ENCODE measurements at places on chromosomes 13 and 19.

GRCh38 chr19:55066107-55066709 is 3.3 kb upstream of the RDH13 start:
- no peak for DNase-seq

- no peak for DNase-seq
Observed at GRCh38 chr13:19345158-19345557, 163.5 kb upstream of the TUBA3C start.

DNA sequence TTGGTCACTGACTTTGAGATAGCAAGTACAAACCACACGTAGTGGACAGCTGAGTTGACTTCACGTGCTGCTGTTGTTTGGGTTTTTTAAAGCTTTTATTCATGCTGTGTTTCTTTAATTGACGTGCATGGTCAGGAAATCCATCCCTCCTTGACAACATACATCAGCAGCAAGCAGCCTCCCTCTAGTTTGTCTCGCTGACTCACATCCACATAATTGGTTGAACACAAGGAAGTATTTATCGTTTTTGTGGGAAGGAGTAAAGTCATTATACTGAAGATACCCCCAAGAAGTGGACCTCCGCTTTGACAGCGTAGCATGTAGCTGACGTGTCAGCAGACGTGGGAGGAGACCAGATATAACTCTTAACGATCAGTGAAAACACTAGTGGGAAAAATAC is 355.8 kb downstream of the MYO16 start:
- no peak for DNase-seq

DNA sequence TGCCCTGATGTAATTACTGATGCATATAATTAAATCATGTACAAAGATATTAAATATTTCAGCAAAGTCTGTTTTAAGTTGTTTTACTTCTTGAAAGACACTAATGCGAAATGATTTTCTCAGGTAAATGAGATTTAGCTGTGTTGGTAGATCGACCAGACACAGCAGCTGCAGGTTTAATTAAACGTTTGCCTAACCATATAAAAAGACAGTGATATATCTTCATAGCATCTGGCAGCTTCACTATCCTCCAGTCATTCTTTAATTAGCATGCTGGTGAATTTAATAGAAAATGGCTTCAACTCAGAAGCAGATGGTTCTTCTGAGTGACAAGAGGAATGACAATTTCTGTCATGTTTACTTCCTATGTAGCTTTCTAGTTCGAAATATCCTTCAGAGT is 69.3 kb downstream of the NHLRC3 start:
- peak; percentile 54 for DNase-seq

DNA sequence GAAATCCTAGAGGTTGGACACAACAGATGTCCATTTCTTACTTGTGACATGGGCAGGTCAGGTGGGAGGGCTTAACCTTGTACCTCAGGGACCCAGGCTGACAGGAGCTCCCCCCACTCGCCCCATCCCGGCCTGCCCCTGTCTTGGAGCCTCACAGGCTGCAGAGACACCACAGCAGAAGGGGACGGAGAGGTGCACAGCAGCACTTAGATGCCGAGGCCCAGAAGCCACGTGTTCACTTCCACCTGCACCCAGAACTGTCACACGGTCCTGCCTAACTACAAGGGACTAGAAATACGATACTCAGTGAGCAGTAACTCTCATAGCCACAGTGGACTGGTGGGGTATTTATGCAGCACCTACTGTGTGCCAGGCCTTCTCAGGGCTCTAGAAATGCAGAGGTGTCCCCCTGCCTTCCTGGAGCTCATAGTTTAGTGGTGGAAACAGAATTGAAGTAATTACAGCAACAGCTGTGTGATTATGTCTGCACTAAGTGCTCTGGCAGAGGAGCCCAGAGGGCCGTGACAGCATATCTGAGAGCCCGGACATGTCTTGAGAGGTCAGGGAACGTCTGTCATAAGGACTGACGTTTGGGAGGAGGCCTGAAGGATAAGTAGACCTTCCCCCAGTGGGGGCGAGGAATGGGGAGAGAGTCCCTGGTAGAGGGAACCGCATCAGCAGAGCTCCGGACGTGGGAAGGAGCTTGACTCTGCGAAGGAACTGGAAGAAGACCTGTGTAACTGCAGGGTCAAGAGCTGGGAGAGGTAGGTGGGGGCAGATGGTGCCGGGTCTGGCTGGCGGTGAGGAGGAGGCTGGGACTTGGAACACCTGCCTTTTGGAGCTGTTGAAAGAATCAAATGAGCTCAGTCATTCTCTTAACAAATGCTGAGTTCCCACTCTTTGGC is 130.0 kb downstream of the SIPA1L3 start:
- peak; percentile 14 for DNase-seq

DNA sequence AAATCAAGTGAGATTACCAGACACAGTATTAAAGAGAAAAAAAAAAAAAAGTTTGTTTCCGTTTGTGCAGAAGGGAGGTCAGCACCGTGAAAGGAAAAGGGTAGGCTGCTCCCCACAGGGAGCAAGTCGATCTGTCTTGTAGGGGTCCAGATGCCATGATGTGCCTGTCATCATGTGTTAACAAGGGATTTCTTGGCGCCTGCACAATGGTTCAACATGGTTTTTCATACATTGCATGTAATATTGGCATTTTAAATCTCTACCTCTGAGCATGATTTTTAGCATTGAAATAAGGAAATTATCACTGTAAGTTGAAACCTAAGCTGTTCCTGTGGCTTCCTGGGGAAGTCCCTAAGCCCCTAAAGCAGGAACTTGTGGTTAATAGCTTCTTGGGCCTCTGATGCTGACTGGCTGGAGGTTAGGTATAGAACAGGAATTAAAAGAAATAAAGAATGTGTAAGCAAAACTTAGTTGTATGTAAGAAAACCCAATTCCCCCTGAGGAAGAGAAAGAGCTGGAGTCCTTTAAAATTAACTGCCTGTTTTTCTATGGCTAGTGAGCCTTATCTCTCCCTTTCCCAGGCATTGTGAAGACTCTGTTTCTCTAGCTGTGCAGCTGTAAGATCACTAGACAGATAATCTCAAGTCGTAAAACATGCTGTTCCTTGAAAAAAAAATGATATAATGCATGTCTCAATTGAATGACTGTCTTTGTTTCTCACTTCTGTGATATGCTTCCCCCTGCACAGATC is 7.4 kb upstream of the FCGBP start:
- no peak for DNase-seq

DNA sequence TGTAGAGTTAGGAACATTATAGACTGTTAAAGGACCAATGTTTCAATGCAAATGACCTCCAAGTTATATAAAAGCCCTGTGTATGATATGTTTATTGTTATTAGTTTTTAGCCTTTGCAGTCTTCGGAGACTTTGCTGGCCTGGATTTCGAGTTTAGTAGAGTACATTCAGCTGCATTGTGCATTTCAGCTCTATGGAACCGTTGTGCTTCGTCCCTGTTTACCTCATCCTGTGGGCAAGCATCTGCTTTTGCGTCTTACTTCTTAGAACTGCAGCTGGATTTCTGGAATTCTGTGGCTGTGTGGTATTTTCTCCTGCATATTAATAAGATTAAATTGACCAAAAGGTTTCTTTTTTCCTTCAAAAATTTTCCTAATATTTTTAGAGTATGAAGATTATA is 138.6 kb downstream of the KCNRG start:
- DNase-seq, result no peak

GRCh38 chr13:98843482-98843877 is 91.0 kb upstream of the SLC15A1 start:
- DNase-seq, result peak; percentile 91

GRCh38 chr13:44648392-44649103 is 72.4 kb upstream of the TSC22D1 start:
- no peak for DNase-seq

GRCh38 chr13:101747039-101747438 is 294.6 kb downstream of the ITGBL1 start:
- DNase-seq, result no peak

DNA sequence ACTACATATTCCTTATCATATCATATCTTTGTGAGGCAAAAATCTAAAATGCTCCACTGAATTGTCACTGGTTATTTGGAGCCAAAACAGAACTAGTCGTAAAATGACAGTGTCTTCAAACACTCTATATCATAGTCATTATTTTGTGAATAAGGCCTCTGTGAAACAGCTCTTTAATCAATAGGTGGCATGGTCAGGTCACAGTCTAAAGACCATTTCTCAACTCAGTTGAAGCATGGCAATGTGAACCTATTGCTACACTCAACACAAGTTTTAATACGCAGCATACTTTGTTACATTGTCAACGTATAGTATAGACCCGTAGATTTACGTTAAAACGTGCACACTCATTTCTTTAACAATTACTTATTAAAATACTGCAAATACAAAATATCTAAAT is 131.3 kb upstream of the PCDH20 start:
- no peak for DNase-seq

DNA sequence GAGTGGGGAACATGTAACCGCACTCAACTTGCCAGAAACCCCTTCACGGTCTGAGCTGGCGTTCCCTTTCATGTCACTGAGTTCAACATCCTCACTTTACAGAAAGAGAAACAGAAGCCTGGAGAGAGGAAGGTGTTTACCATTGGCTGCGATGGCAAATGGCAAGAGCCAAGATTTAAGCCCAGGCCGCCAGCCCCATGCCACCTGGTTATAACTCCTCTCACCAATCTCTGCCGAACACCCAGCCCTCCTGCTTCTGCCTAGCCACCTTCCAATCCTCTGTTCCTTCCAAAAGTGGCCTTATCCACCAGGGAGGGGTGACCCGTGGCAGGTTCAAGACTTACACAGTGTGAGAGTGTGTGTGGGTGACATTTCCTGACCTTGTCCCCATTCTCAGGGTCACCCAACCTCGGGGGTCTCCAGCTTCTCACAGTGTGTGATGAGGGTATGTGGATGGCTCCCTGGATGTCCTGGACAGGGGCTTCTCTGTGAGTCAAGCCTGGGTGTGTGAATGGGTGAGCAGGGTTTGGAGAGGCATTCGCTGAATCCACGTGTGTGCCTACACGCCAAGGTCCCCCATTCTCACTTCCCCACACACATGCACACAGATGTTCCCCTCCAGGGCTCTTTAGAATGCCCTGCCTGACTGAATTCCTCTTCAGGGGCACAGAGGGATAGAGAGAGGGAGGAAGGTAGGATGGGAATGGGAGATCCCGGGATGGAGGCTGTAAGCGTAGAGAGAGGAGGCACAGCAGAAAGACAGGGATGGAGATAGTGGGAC is 1.2 kb downstream of the CADM4 start:
- no peak for DNase-seq

- no peak for DNase-seq
Observed at GRCh38 chr19:6887316-6887715, at the start of gene ADGRE1. TSS of gene ADGRE1 (plus strand) at chr19:6887579. CDS start at chr19:6887609, 30 bp downstream.

DNA sequence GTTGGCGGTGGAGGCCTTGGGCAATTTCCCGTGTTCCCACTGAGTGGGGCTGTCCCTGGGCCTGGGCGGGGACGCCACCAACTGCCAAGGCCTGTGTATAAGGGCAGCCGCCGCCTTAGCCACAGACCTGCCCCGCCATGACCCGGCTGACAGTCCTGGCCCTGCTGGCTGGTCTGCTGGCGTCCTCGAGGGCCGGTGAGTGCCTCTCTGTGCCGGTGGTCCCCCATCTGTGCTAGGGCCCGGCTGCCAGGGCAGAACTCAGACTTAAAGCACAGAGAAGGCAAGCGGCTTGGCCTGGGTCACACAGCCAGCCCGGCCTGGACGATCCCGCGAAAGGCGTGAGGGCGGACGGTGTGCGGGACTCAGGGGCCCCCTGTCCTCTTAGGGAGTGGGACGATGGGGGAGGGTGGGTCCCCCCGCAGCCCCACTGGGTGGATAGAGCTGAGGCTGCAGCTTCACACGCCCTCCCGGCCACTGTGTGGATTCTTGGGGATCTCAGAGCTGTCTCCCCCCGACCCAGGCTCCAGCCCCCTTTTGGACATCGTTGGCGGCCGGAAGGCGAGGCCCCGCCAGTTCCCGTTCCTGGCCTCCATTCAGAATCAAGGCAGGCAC is at the start of gene AZU1:
TSS of gene AZU1 (plus strand) at position 128 of the 612 bp plus-strand sequence. CDS start at position 138, 10 bp downstream.
- DNase-seq, result no peak

DNA sequence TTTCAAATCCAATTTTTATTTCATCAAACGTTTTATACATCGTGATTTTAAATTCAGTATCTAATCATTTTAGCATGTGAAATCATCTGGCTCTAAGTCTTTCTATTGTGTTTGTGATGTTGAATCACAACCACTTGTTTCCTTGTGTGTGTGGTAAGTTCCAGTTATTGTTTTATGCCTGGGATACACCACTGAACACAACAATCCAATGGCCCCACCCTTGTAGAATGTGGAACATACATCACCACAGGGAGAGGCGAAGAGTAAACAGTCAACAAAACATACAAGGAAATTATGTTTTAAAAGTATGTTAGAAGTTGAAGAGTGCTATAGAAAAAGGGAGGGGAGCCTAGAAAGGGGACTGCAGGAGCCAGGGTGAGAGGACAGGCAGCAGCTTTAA is 100.5 kb downstream of the EPSTI1 start:
- no peak for DNase-seq

- DNase-seq, result peak; percentile 9
Observed at GRCh38 chr13:39036212-39036611, 1.7 kb downstream of the PROSER1 start.

DNA sequence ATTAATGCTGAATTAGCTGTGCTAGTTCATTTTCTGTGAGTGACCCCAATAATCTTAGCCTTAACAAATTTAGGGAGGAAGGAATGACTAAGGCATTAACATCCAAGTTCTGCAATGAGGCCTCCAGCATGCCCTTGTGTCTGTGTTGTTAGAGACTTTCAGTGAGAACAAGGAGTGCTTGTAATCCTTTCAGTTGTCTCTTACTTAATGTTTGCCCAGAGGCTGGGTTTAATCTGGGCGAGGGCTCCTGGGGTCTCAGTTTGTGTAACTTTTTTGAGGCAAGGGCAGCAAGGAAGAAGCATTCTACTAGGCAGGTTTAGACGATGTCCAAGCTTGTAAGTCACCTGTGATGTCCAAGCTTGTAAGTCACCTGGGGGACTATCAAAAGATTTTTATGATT is 24.3 kb downstream of the CCNA1 start:
- no peak for DNase-seq

- peak; percentile 47 for DNase-seq
Observed at GRCh38 chr13:39038569-39039030, 344 bp downstream of the NHLRC3 start.

- DNase-seq, result peak; percentile 75
Observed at GRCh38 chr13:81326913-81327312, 986.0 kb upstream of the SPRY2 start.

DNA sequence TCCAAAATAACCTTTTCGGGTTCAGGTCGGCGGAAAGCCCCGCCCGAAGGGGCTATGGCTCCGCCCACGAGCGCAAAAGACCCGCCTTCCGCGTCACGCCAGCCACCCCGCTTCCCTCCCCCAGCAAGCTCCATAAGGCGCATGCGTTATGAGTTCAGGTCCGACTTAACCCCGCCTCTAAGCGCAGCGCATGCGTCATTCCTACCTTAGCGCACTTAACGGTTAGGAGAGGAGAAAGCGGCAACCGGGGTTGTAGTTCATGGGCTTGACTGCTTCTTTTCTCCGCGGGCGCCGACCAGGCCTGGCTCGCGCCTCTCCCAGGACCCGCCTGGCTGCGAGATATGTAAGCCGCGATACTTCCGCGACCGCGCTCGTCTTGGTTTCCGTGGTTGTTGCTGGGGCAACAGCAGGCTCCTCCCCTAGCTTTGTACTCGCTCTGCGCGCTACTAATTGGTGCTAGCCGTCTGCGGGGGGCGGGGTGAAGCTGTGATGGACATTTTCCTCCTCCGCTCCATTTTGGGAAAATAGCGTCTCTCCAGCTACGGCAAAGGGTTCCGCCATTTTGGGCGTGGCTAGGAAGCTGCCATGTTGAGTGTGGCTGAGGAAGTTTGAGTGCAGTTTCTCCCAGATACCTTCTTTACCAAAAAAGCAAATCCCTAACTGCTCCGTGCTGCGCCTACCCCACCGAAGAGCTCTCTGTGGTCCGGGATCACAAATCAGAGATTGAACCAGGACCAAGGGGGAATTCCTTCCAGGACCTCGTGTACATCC is at the start of gene B9D2:
TSS of gene B9D2 (minus strand) at position 397 of the 771 bp plus-strand sequence. CDS start 630 bp downstream, outside the sequence.
- peak; percentile 98 for DNase-seq

Data from NCI-H1092 treated with DMSO at 0.1 percent for 48 hours (cell line).